Tibial artery (tissue), 4 donors: ENCODE measurements at places on chromosomes 4 and X.

GRCh38 chr4:43732829-43733426, 715.7 kb downstream of the KCTD8 start:
- DNase-seq: no peak
- H3K36me3 ChIP-seq: no peaks in the 10 kb centered on the region
- no peak overlapping the region for H3K27ac ChIP-seq

- H3K36me3 ChIP-seq: no peaks in the 10 kb centered on the region
- H3K27me3 ChIP-seq: no peaks in the 10 kb centered on the region
- no peaks in the 10 kb centered on the region for H3K4me1 ChIP-seq
- DNase-seq: no peak
Measured at GRCh38 chr4:98203332-98204235, 57.6 kb upstream of the RAP1GDS1 start.

DNA sequence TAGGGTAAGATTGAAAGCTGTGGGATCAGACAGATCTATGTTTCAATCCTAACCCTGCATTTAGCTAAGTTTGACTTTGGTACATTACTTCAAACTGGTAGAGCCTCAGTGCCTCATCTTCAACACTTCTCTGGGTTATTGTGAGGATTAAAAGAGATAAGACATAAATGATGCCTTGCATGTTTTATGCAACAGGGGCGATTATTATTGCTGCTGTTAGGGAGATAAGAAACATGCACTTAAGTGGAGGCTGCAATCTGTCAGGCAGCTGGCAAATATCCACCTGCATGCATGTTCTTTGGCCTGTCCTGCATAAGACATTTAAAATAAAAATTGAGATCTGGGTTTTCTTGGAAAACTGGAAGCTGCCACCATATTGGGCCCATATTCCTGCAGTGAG, 24.6 kb downstream of the UNC5C start:
- H3K27ac ChIP-seq: no peak overlapping the region
- DNase-seq: no peak
- H3K4me3 ChIP-seq: no peak overlapping the region
- no peaks in the 10 kb centered on the region for H3K27me3 ChIP-seq
- no peaks in the 10 kb centered on the region for H3K4me1 ChIP-seq
- no peaks in the 10 kb centered on the region for H3K36me3 ChIP-seq

GRCh38 chr4:29213020-29213419, 1507.1 kb upstream of the PCDH7 start:
- H3K4me1 ChIP-seq: no peaks in the 10 kb centered on the region
- H3K4me3 ChIP-seq: no peak overlapping the region
- no peaks in the 10 kb centered on the region for H3K27me3 ChIP-seq

- no peaks in the 10 kb centered on the region for H3K27me3 ChIP-seq
- no peak for DNase-seq
- peaks cover 7% of the 10 kb centered on the region for H3K4me1 ChIP-seq
Measured at GRCh38 chr4:165715989-165716388, 157.0 kb upstream of the TLL1 start.

DNA sequence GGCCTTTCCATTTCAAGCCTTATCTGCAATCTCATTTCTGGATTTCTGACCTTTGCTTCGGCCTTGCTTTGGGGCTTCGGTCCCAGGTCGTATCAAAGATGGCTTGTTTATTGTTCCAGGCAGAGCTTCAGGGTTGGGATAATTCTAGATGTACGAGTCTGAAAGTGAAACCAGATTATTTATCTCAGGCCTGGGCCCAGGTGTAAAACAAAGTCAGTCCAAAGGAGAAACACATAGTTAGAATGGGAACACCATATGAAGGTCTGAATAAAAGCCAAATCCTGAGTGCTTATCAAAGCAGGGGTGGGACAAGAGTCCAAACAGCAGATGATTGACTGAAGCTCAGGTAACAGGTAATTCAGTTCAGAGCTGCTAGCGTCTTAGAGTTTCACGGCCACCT, 17.1 kb downstream of the PRIMPOL start:
- DNase-seq: no peak
- peaks cover 22% of the 10 kb centered on the region for H3K36me3 ChIP-seq
- H3K27ac ChIP-seq: no peak overlapping the region
- no peak overlapping the region for H3K4me3 ChIP-seq
- no peaks in the 10 kb centered on the region for H3K27me3 ChIP-seq
- H3K4me1 ChIP-seq: peaks cover 10% of the 10 kb centered on the region

DNA sequence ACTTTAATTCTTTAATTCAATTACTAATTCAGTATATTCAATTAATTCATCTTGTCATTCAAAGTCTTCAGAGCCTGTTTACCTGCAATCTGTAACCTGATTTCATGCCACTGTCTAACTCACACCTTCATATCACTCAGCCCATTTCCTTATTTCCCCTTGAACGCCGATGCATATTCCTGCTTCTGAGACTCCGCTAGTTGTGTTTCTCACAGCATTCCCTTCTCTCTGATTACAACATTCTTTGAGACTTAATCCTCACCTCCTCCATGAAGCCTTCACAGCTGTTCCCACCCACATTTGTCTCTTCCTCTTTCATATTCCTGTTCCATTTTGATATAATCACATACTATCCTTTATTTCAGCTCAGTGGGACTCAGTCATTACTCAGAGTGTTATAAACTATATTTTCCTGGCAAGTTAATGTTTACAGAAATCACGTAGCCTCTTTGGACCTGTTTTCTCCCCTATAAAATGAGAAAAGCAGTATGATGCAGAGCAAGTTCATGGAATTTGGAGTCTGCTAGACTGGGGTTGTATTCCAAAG, 69.0 kb downstream of the MAP9 start:
- H3K4me1 ChIP-seq: no peaks in the 10 kb centered on the region
- no peaks in the 10 kb centered on the region for H3K36me3 ChIP-seq
- H3K27ac ChIP-seq: no peak overlapping the region
- DNase-seq: no peak
- H3K4me3 ChIP-seq: no peak overlapping the region

GRCh38 chrX:53383376-53384076, 38.9 kb downstream of the SMC1A start:
- H3K4me1 ChIP-seq: no peaks in the 10 kb centered on the region
- DNase-seq: no peak
- H3K36me3 ChIP-seq: peaks cover 12% of the 10 kb centered on the region
- no peaks in the 10 kb centered on the region for H3K27me3 ChIP-seq
- no peak overlapping the region for H3K27ac ChIP-seq
- no peak overlapping the region for H3K4me3 ChIP-seq

- no peaks in the 10 kb centered on the region for H3K4me1 ChIP-seq
- H3K27ac ChIP-seq: no peak overlapping the region
- no peaks in the 10 kb centered on the region for H3K36me3 ChIP-seq
- H3K4me3 ChIP-seq: no peak overlapping the region
Measured at GRCh38 chr4:152998861-152999260, 62.7 kb downstream of the FHDC1 start.

GRCh38 chrX:3545901-3546300, 167.5 kb downstream of the PRKX start:
- H3K4me1 ChIP-seq: no peaks in the 10 kb centered on the region
- H3K36me3 ChIP-seq: no peaks in the 10 kb centered on the region
- H3K27me3 ChIP-seq: no peaks in the 10 kb centered on the region
- H3K4me3 ChIP-seq: no peak overlapping the region
- H3K27ac ChIP-seq: no peak overlapping the region

- H3K27me3 ChIP-seq: no peaks in the 10 kb centered on the region
- no peak overlapping the region for H3K27ac ChIP-seq
- no peak overlapping the region for H3K4me3 ChIP-seq
- no peaks in the 10 kb centered on the region for H3K36me3 ChIP-seq
- no peaks in the 10 kb centered on the region for H3K4me1 ChIP-seq
Measured at GRCh38 chr4:149749784-149750183, 65.9 kb downstream of the IQCM start.

GRCh38 chr4:106801386-106801785, 234.7 kb downstream of the DKK2 start:
- no peak overlapping the region for H3K27ac ChIP-seq
- H3K36me3 ChIP-seq: no peaks in the 10 kb centered on the region
- no peak overlapping the region for H3K4me3 ChIP-seq
- no peak for DNase-seq
- H3K4me1 ChIP-seq: no peaks in the 10 kb centered on the region

- no peaks in the 10 kb centered on the region for H3K27me3 ChIP-seq
- H3K4me1 ChIP-seq: no peaks in the 10 kb centered on the region
- no peak overlapping the region for H3K27ac ChIP-seq
- no peak overlapping the region for H3K4me3 ChIP-seq
- no peaks in the 10 kb centered on the region for H3K36me3 ChIP-seq
Measured at GRCh38 chrX:75989806-75990590, 182.9 kb upstream of the PBDC1 start.

DNA sequence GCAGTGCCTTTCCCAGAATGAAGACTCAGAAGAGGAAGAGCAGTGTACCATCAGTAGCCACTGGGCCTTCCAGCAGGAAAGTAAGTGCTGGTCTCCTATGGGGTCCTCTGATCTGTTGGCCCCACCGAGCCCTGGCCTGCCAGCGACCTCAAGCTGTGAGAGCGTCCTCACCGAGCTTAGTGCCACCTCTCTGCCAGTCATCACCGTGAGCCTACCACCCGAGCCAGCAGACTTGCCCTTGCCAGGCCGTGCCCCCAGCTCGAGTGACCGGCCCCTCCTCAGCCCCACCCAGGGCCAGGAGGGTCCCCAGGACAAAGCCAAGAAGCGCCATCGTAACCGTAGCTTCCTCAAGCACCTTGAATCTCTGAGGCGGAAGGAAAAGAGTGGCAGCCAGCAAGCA, 69.7 kb downstream of the STARD8 start:
- no peak for DNase-seq
- no peak overlapping the region for H3K27ac ChIP-seq
- no peaks in the 10 kb centered on the region for H3K4me1 ChIP-seq
- H3K36me3 ChIP-seq: no peaks in the 10 kb centered on the region
